Activated T-helper 17 cell treated with anti-CD3 and anti-CD28 coated beads, Interleukin-2, amount 50 U/mL, for 72 hours (primary cell): ENCODE measurements at places on chromosomes 11 and 22.

DNA sequence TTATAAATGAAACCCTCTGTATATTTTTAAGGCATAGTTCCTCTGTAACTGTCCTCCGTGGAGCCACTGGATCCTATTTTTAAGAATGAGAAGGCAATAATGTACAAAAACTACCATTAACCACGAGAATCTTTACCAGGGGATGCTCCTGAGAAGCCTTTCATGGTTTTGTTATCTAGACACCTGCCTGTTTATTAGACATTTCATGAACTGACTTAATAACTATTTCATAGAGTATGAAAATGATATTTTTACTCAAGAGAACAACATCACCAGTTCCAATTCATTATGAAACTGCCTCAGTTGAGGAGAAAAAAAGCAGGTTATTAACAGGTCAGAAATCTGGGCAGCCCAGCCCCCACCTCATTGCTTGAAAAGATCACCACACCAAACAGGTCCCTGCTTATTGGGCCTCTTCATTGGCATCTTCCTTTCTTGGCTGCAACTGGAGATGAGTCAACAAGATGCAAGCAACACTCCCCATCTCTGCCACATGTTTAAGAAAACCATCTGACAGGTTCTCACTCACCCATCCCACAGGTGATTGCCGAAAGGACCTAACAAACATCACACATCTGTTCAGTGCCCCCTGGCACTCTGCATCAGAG lies 27.8 kb downstream of the ETS1 start:
- no peak overlapping the region for H3K27ac ChIP-seq
- peak; percentile 68 for ATAC-seq
- H3K27me3 ChIP-seq, result no peaks in the 10 kb centered on the region
- H3K4me1 ChIP-seq, result no peaks in the 10 kb centered on the region
- no peak overlapping the region for H3K4me3 ChIP-seq

- H3K36me3 ChIP-seq, result no peaks in the 10 kb centered on the region
- peaks cover 17% of the 10 kb centered on the region for H3K27me3 ChIP-seq
- H3K4me1 ChIP-seq, result no peaks in the 10 kb centered on the region
- no peak for ATAC-seq
- H3K27ac ChIP-seq, result no peak overlapping the region
- H3K4me3 ChIP-seq, result no peak overlapping the region
Observed at GRCh38 chr11:60570970-60571369, 55.8 kb downstream of the MS4A13 start.

GRCh38 chr11:1760351-1761109 lies 3.2 kb downstream of the CTSD start:
- ATAC-seq, result no peak
- H3K4me3 ChIP-seq, result no peak overlapping the region
- H3K36me3 ChIP-seq, result peaks cover 5% of the 10 kb centered on the region
- H3K27ac ChIP-seq, result no peak overlapping the region
- H3K27me3 ChIP-seq, result no peaks in the 10 kb centered on the region

GRCh38 chr11:79400717-79401330 lies 40.0 kb downstream of the TENM4 start:
- ATAC-seq, result no peak
- H3K27me3 ChIP-seq, result peaks cover 10% of the 10 kb centered on the region
- no peaks in the 10 kb centered on the region for H3K36me3 ChIP-seq
- H3K4me3 ChIP-seq, result no peak overlapping the region
- no peak overlapping the region for H3K27ac ChIP-seq

- no peak for ATAC-seq
Observed at GRCh38 chr11:69650832-69651344, 9.9 kb downstream of the CCND1 start.

- no peak for ATAC-seq
- no peaks in the 10 kb centered on the region for H3K4me1 ChIP-seq
- H3K27ac ChIP-seq, result no peak overlapping the region
- no peaks in the 10 kb centered on the region for H3K36me3 ChIP-seq
- H3K27me3 ChIP-seq, result peaks cover 23% of the 10 kb centered on the region
Observed at GRCh38 chr11:8545698-8546366, 48.2 kb downstream of the STK33 start.

DNA sequence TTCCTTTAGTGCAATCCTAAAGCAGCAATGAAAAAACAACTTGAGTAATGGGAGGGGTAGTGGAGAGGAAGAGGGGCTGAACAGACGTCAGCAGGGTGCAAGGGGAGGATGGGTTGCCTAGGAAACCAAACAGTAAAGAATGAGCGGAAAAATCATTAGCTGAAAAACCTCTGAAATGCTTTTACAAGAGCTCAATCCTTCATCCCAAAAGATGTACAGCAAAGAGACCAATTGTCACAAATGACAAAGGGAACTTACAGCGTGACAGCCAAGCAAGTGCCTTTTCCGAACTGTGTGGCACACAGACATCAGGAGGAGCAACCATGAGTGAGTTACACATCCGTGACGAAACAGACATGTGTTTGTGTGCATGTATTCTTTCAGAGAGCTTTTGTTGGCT lies 104.6 kb downstream of the SIK3 start:
- H3K27ac ChIP-seq, result peak overlapping the region; percentile 80
- peaks cover 41% of the 10 kb centered on the region for H3K4me1 ChIP-seq
- H3K36me3 ChIP-seq, result peaks cover 6% of the 10 kb centered on the region
- H3K27me3 ChIP-seq, result no peaks in the 10 kb centered on the region

GRCh38 chr11:123381149-123381548 lies 48.9 kb upstream of the GRAMD1B start:
- ATAC-seq, result no peak
- no peaks in the 10 kb centered on the region for H3K36me3 ChIP-seq
- peaks cover 7% of the 10 kb centered on the region for H3K27me3 ChIP-seq
- H3K4me3 ChIP-seq, result no peak overlapping the region
- H3K27ac ChIP-seq, result no peak overlapping the region
- peaks cover 16% of the 10 kb centered on the region for H3K4me1 ChIP-seq

- H3K4me1 ChIP-seq, result peaks cover 3% of the 10 kb centered on the region
- H3K36me3 ChIP-seq, result peaks cover 15% of the 10 kb centered on the region
Observed at GRCh38 chr22:41417622-41418390, 28.8 kb downstream of the TOB2 start.

GRCh38 chr22:31313366-31314147 lies 21.3 kb upstream of the PIK3IP1 start:
- H3K4me1 ChIP-seq, result peaks cover 12% of the 10 kb centered on the region
- H3K27ac ChIP-seq, result peak overlapping the region; percentile 24
- no peaks in the 10 kb centered on the region for H3K27me3 ChIP-seq

GRCh38 chr22:23415490-23415851 lies 164.6 kb downstream of the IGLL1 start:
- H3K4me1 ChIP-seq, result no peaks in the 10 kb centered on the region
- peaks cover 11% of the 10 kb centered on the region for H3K27me3 ChIP-seq
- no peaks in the 10 kb centered on the region for H3K36me3 ChIP-seq
- no peak overlapping the region for H3K4me3 ChIP-seq

DNA sequence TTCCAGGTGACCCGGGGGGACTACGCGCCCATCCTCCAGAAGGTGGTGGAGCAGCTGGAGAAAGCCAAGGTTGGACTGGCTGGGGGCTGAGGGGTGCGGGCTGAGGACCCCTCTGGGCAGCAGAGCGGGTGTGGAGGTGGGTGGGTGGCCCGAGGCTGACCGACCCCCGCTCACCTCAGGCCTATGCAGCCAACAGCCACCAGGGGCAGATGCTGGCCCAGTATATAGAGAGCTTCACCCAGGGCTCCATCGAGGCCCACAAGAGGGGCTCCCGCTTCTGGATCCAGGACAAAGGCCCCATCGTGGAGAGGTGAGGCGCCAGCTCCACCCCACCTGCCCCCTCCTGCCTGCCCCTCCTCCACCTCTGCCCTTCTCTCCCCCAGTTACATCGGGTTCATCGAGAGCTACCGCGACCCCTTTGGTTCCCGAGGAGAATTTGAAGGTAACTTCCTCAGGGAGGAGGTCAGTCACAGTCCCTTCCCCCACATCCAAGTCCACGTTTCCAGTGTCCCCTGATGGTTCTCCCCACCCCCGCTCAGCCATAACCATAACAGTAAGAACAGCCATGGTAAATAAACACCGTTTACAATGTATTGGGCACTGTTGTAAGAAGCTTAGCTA lies 11.2 kb downstream of the DPP3 start:
- no peak for ATAC-seq
- peaks cover 58% of the 10 kb centered on the region for H3K36me3 ChIP-seq
- H3K4me1 ChIP-seq, result no peaks in the 10 kb centered on the region
- H3K4me3 ChIP-seq, result no peak overlapping the region

DNA sequence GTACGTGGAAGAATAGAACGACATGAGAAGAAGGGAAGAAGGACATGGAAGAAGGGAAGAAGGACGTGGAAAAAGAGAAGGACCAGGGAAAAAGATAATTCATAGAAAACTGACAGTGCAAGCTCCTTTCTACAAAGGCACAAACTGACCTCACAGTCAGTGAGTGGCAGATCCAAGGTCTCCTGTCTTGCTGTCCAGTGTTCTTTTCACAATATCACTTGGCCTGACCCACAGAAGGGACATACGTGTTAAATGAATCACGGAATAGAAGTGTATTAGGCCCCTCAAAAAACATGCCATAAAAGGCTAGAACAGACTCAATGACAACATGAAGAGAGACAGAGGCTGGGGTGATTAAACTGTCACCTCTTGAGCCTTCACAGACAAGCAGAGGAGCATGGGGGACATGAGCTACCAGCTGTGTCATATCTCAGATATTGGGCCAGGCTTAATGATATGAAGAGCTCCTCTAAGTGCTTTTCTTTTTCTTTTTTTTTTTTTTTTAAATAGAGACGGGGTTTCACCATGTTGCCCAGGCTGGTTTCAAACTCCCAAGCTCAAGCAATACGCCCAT lies 4.6 kb downstream of the ASCC2 start:
- H3K36me3 ChIP-seq, result peaks cover 66% of the 10 kb centered on the region
- ATAC-seq, result no peak
- peak overlapping the region; percentile 61 for H3K27ac ChIP-seq
- no peaks in the 10 kb centered on the region for H3K27me3 ChIP-seq

GRCh38 chr11:19714387-19715363 lies 2.0 kb downstream of the NAV2 start:
- no peaks in the 10 kb centered on the region for H3K36me3 ChIP-seq
- peaks cover 16% of the 10 kb centered on the region for H3K27me3 ChIP-seq
- peaks cover 14% of the 10 kb centered on the region for H3K4me1 ChIP-seq
- no peak overlapping the region for H3K27ac ChIP-seq
- H3K4me3 ChIP-seq, result peak overlapping the region; percentile 94
- no peak for ATAC-seq

DNA sequence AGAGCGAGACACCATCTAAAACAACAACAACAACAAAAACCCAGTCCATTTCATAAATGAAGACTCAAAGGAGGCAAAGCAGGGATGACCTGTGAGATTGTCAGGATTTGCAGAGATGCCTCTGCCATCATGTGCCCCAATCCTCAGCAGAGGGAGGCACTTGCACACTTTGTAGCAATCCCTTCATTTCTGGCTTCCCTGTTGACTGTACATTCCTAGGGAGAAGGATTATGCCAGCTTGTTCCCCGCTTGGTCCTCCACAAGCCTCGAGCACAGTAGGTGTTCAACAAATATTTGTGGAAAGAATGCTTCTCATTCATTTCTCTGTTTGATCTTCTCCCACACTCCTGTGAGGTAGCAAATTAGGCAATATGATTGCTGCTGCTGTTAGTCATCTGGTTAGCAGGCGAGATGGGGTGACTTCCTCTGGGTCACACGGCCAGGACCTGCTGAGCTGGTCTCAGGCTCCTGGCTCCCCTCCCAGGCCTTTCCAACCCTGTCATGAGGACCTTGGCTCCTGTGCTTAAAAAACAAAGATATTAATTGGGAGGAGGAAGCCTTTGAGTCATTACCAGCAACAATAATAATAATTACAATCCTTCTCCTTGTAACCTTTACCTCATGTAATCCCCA lies 34.1 kb downstream of the LIF start:
- no peak overlapping the region for H3K4me3 ChIP-seq
- H3K36me3 ChIP-seq, result no peaks in the 10 kb centered on the region
- ATAC-seq, result peak; percentile 88
- H3K4me1 ChIP-seq, result peaks cover 15% of the 10 kb centered on the region
- H3K27ac ChIP-seq, result no peak overlapping the region

DNA sequence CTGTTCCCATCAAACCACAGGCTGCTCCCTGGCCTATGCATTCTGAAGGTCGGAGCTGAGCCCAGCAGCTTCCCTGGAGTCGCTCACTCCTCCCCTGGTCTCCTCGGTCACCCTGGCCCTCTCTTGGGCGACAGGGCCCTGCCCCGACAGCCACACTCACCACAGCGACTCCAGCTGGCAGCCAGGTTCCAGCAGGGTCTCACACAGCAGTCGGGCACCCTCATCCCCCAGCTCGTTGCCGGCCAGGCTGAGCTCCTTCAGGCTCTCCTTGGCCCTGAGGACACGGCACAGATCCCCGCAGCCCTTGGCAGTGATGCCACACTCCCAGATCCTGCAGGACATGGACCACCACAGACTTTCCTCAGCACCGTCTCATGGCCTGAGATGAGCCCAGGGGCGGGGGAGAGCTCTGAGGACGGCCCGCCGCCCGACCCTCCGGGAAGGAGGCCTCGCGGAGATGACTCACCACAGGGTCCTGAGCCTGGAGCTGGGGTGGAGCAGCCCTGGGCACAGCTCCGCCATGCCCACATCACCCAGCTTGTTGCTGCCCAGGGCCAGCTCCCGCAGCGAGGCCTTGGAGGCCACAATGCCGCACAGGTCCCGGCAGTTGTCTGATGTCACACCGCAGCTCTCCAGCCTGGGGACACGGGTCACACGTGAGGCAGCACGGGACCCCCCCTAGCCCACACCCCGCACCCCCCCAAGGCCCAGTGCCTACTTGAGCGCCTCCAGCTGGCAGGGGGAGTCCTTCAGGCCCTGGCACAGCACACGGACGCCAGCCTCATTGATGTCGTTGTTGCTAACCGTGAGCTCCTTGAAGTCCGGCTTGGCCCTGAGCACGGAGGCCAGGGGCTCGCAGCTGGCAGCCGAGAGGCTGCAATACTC lies 8.5 kb downstream of the RNH1 start:
- ATAC-seq, result no peak
- no peak overlapping the region for H3K27ac ChIP-seq
- peaks cover 5% of the 10 kb centered on the region for H3K4me1 ChIP-seq

DNA sequence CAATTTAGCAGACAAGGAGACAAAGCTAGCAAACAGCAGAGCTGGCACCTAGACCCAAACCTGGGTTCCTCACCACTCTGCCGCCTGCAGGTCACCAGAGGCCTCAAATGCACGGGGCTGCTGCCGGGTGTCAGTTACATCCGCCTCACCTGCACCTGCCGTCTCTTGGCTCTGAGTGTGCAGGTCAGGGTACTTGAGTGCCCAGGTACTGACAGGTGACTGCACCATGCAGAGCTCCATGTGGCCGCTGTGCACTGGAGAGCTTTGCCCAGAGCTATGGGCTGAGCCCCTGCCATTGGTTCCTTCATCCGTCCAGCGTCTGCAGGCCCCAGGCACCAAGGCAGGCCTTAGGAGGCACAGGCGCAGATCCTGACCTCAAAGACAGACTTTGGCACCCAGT lies 35.0 kb downstream of the PDGFB start:
- no peak for ATAC-seq
- H3K27me3 ChIP-seq, result peaks cover 17% of the 10 kb centered on the region
- H3K4me3 ChIP-seq, result no peak overlapping the region
- H3K4me1 ChIP-seq, result peaks cover 8% of the 10 kb centered on the region
- no peaks in the 10 kb centered on the region for H3K36me3 ChIP-seq

GRCh38 chr22:30705710-30706651 lies 11.3 kb downstream of the OSBP2 start:
- peak overlapping the region; percentile 86 for H3K27ac ChIP-seq
- peak overlapping the region; percentile 52 for H3K4me3 ChIP-seq
- H3K27me3 ChIP-seq, result peaks cover 3% of the 10 kb centered on the region

GRCh38 chr11:125990244-125990643 lies 44.4 kb downstream of the VSIG10L2 start:
- ATAC-seq, result peak; percentile 72
- H3K36me3 ChIP-seq, result no peaks in the 10 kb centered on the region
- no peak overlapping the region for H3K27ac ChIP-seq
- peaks cover 8% of the 10 kb centered on the region for H3K4me1 ChIP-seq
- H3K27me3 ChIP-seq, result no peaks in the 10 kb centered on the region
